ENCODE measurements at places on chromosomes 16 and 17.

DNA sequence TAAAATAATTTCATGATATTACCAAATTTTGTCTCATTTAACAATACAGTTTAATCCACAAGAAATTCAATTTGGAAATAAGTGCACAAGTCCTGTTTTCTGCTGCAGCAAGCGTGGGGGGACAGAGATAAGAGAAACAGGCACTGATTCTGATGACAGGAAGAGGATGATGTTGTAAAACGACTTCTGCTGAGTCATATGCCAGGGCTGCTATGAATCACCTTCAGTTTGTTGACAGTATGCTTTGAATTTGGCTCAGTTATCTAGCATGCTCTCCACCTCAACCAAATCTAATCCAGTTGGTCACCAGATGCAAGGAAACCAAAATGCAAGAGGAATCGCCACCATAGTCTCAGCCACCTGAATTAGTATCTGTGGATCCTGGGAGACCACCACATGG lies 244.1 kb upstream of the MON1B start:
- no peak for DNase-seq

DNA sequence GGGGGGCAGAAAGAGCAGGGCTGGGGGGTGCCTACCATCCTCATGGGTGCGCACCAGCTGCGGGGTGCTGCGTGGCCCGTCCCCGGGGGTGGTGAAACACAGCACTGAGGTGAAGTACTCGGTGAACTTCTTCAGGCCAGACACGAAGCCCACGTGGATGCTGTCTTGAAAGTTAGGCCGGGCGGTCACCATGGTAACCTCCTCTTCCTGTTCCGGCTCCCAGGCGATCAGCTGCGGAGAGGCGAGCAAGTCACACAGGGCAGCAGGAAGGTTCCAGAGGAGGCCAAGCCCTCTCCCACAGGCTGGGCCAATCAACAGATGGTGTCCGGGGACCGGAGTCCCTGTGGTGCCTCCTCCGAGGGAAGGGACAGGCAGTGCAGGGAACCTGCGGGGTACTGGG lies 90.1 kb upstream of the CDC42EP4 start:
- no peak for DNase-seq

- no peak for DNase-seq
Measured at GRCh38 chr17:1834380-1835149, 4.8 kb downstream of the RPA1 start.

GRCh38 chr16:58299757-58300349 lies 5.0 kb upstream of the PRSS54 start:
- no peak for DNase-seq

DNA sequence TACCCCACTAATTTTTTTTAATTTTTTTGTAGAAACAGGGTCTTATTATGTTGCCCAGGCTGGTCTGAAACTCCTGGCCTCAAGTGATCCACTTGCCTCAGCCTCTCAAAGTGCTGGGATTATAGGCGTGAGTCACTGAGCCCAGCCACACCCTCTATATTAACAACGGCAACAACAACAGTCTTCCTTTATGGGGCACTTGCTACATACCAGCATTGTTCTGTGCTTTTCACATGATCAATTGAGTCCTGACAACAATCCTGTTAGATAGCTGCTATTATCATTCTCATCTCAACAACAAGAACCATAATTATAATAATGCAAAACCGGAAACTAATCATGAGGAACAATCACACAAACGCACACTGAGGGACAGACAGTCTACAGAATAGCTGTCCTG lies 12.6 kb upstream of the ARL5C start:
- no peak for DNase-seq

DNA sequence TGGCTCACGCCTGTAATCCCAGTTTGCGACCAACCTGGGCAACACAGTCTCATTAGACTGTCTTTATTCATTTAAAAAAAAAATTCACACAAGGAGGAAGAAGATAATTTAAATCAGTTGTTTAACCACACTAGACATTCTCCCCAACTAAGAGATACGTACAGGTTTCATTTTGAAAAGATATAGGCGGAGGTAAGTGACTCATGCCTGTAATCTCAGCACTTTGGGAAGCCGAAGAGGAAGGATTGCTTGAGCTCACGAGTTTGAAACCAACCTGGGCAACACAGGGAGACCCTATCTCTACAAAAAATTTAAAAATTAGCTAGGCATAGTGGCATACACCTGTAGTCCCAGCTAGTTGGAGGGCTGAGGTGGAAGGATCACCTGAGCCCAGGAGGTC lies 5.3 kb downstream of the CMTM4 start:
- DNase-seq: no peak

GRCh38 chr16:28081391-28081968 lies 18.0 kb upstream of the GSG1L start:
- no peak for DNase-seq

DNA sequence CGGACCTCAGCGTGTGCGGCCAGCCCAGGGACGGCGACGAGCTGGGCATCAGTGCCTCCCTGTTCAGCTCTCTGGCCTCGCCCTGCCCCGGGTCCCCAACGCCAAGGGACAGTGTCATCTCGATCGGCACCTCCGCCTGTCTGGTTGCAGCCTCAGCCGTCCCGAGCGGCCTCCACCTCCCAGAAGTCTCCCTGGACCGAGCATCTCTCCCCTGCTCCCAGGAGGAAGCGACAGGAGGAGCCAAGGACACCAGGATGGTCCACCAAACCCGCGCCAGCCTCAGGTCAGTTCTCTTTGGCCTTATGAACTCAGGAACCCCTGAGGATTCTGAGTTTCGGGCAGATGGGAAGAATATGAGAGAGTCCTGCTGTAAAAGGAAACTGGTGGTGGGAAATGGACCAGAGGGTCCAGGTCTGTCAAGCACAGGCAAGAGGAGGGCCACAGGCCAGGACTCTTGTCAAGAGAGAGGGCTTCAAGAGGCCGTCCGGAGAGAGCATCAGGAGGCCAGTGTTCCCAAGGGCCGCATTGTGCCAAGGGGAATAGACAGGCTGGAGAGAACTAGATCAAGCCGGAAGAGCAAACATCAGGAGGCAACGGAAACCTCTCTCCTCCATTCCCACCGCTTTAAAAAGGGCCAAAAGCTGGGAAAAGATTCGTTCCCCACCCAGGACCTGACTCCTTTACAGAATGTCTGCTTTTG lies 825 bp downstream of the HASPIN start:
- no peak for DNase-seq

- peak; percentile 50 for DNase-seq
Measured at GRCh38 chr17:70310221-70310672, 140.9 kb downstream of the KCNJ2 start.

DNA sequence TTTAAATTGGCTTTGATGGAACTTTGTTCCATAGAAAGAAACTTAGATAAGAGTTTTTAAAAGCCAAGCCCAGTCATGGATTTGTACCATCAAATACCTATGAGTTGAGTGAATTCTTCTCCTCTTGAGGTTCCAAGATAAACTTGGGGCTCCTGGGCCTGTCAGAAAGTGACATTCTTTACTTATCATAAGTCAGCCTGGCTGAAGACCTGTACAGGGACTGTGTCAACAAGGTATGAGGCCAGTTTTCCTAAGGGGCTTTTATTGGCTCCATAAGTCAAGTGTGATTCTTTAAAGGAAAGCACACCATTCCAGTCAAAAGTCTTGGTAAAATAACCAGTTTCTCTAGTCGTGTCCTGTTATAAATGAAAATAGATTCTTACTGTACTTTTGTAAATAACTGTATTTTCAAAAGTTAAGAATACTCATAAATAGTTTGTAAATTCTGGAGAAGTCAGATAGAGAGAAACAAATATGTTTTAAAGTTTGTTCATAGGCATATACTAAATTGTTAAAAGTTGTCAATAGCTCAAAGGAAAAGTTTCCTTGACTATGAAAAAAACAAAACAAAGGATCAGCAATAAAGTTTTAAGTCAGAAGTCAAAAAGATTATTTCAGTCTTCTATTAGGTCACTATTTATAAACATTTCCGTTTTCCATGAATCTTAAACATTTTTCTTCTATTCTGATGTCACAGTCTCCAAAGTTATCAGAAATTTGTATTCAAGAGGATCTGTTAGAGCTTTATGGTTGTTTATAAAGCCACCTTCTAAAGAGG lies 22.5 kb upstream of the MYO1D start:
- DNase-seq: no peak

DNA sequence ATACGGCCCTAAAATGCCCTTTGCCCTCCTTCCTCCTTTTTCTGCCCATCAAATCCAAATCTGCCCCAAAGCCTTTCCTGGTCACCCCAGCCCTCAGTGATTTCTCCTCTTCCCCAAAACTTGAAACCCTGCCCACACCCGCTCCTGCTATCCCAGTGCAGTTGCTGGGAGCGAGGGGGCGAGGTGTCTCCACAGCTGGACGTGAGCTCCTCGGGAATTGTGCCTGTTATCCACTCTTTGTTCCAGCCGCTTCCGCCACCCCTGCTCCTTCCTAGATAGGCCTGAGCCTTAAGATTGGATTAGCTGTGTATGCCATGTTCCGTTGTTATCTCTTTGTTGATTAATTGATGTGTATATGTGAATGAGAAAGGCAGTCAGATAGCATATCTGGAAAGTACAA lies 2.6 kb upstream of the KRT35 start:
- DNase-seq: no peak

GRCh38 chr17:80749611-80750010 lies 205.0 kb downstream of the RPTOR start:
- DNase-seq: no peak

- DNase-seq: peak; percentile 91
Measured at GRCh38 chr16:2251296-2252111, at the start of gene ECI1. TSS of gene ECI1 (minus strand) at chr16:2251587. CDS start at chr16:2251566, 21 bp downstream.

DNA sequence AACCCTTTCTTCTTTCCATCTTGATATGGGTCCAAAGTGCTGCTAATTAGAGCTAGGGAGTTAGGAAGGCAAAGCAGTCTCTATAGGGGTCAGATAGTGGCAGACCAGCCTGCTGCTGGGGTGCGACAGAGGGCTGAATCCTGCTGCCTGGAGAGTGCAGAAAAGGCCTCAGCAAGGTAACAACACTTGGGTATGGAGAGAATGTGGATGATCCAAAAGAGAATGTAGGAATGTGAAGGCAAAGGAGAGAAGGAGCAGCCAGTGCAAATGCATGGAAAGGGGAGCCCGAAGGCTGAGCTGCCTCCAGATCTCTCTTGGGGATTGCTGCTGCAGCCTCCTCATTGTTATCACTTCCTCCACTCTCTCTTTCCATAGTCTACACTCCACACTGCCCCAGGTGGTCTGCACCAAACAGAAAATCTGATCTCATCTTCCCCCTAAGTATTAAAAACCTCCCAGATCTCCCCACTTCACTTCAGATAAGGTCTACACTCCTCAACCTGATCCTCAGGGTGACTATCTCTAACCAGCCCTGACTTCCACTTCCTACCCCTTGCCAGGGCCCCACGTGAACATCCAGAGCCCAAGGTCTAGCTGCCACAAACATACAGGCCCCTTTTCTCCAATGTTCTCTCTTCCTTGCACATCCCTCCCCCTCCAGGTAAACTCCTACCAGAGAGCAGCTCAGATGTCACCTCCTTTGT lies 28.8 kb downstream of the TOM1L2 start:
- DNase-seq: no peak

DNA sequence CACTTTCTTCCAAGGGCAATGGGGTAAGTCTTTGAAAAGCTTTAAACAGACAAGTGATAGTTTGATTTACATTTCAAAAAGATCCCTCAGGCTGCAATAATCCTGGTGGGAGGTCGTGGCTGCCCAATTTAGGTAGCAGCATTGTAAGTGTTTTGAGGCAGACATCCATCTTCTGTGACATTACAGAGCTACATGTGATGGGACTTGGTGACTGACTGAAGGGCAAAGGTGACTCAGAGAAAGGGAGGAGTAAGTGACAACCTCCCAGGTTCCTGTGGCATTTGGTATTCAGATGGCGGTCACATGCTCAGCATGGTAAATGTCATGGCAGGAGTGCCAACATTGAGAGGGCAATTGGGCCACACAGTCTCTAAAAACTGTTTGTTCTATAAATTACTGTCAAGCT lies 26.5 kb downstream of the STAT3 start:
- no peak for DNase-seq

GRCh38 chr16:68300734-68301459 lies 9.8 kb downstream of the SLC7A6OS start:
- no peak for DNase-seq

- DNase-seq: peak; percentile 21
Measured at GRCh38 chr16:83813823-83814658, 6.3 kb downstream of the HSBP1 start.

GRCh38 chr17:4999430-5000093 lies 1.8 kb downstream of the KIF1C start:
- no peak for DNase-seq

DNA sequence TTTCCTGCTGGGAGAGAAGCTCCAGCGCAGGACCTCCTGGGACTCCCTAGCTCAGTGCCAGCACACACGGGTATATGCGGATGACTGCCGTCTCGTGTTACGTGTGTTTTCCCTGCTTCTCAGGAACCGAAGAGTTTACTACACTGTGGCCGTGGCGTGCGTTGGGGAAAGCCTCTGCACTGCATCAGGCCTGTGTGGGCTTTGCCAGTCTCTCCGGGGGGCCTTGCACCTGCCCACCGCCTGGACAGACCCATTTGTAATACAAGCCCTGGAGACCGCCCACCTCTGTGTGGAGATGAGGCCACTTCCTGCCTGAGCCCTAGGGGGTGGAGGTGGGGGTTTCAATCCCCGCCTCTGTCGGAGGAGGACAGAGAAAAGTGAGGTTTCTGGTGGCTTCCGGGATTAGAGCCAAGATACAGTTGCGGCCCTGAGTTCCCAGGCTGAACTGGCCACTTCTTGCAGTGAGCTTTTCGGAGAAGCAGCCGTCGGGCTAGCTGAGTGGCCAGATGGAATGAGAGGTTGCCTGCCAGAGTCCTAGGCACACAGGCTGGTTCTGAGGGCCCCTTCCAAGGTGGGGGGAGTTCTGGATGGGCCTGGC lies 43.4 kb upstream of the GSE1 start:
- DNase-seq: peak; percentile 58

- no peak for DNase-seq
Measured at GRCh38 chr17:28204751-28205150, 114.2 kb upstream of the TMEM97 start.

DNA sequence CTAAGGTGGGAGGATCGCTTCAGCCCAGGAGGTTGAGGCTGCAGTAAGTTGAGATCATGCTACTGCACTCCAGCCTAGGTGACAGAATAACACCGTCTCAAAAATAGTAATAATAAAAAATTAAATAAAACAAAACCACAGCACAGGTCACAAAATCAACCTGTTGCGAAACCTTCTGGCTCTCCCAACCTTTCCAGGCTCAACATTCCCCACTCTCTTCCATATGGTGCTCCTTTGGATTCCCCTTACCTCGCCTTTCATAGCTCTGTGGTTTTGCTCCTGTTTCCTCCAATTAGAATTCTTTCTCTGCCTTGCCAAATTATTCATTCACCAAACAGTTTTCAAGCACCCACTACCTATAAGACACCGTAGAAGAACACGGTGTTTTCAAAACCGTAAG lies 4.7 kb downstream of the ZDHHC7 start:
- no peak for DNase-seq

GRCh38 chr17:33924104-33924503 lies 331.0 kb upstream of the CCL2 start:
- DNase-seq: no peak

GRCh38 chr17:42522798-42523278 lies 13.2 kb upstream of the NAGLU start:
- no peak for DNase-seq
